Fibroblast of lung (primary cell): ENCODE measurements at places on chromosomes 4 and X. TPM values are rescaled to one million over a fixed set of nuclear protein-coding genes. Genes with fewer than 3 reads are reported as not detected.

GRCh38 chr4:137267024-137267423 is 265.3 kb downstream of the PCDH18 start:
- DNase-seq, result peak; percentile 36
- H3K4me3 ChIP-seq, result no peak overlapping the region
- H3K27ac ChIP-seq, result no peak overlapping the region
- no peaks in the 10 kb centered on the region for H3K36me3 ChIP-seq

- DNase-seq, result no peak
- no peak overlapping the region for H3K4me3 ChIP-seq
- H3K27me3 ChIP-seq, result no peaks in the 10 kb centered on the region
- no peak overlapping the region for H3K27ac ChIP-seq
- H3K4me1 ChIP-seq, result no peaks in the 10 kb centered on the region
These were observed 112.5 kb downstream of the MAB21L2 start for GRCh38 chr4:150694438-150694837.

- no peaks in the 10 kb centered on the region for H3K27me3 ChIP-seq
- no peak overlapping the region for H3K27ac ChIP-seq
- H3K4me1 ChIP-seq, result peaks cover 2% of the 10 kb centered on the region
- no peak overlapping the region for H3K4me3 ChIP-seq
- no peak for DNase-seq
These were observed 30.2 kb upstream of the FAM9C start for GRCh38 chrX:13074297-13075262.

DNA sequence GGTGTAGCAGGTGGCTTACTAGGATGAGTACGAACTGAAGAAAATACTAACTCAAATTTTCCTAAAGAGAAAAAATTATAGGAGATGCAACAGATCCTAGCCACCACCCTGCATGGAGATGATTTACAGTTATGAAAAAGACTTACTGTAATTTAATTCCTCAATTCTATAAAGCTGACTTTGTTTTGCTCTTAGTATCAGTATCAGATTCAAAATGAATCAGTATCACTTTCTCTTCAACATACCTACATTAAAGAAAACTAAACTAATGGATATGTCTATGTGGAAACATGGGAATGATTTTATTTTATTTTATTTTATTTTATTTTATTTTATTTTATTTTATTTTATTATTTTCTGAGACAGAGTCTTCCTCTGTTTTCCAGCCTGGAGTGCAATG is 525.8 kb downstream of the NLGN4X start:
- no peak overlapping the region for H3K27ac ChIP-seq
- no peaks in the 10 kb centered on the region for H3K27me3 ChIP-seq
- H3K4me3 ChIP-seq, result no peak overlapping the region
- H3K4me1 ChIP-seq, result no peaks in the 10 kb centered on the region

- no peaks in the 10 kb centered on the region for H3K4me1 ChIP-seq
- no peaks in the 10 kb centered on the region for H3K27me3 ChIP-seq
- no peak for DNase-seq
- no peaks in the 10 kb centered on the region for H3K36me3 ChIP-seq
These were observed 128.0 kb downstream of the NBDY start for GRCh38 chrX:56857042-56857441.

DNA sequence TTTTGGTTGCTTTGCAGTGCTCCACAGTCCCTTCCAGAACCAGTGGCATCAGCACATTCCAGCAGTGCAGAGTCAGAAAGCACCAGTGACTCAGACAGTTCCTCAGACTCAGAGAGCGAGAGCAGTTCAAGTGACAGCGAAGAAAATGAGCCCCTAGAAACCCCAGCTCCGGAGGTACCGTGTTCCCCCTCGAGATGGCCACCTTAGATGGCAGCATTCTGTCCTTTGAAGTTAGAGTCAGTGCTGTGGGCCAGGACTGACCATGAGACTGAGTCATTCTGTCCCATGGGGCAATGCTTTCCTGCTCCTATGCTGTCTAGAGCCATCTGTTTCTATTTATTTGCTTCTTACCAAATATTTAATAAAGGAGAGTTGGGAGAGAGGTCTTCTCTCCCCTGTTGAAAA is 112.3 kb downstream of the KLHL8 start:
- H3K4me1 ChIP-seq, result peaks cover 27% of the 10 kb centered on the region
- DNase-seq, result peak; percentile 87
- peaks cover 5% of the 10 kb centered on the region for H3K36me3 ChIP-seq
- H3K27me3 ChIP-seq, result no peaks in the 10 kb centered on the region

GRCh38 chr4:5683566-5683965 is 24.8 kb downstream of the EVC2 start:
- peak; percentile 25 for DNase-seq
- H3K4me1 ChIP-seq, result no peaks in the 10 kb centered on the region
- H3K27ac ChIP-seq, result no peak overlapping the region

- no peak overlapping the region for H3K27ac ChIP-seq
- H3K4me1 ChIP-seq, result no peaks in the 10 kb centered on the region
- H3K27me3 ChIP-seq, result no peaks in the 10 kb centered on the region
- H3K36me3 ChIP-seq, result no peaks in the 10 kb centered on the region
These were observed 94.1 kb downstream of the RNF150 start for GRCh38 chr4:141039156-141039555.

GRCh38 chr4:41638866-41639265 is 100.9 kb downstream of the LIMCH1 start:
- no peak for DNase-seq
- no peaks in the 10 kb centered on the region for H3K36me3 ChIP-seq
- H3K4me1 ChIP-seq, result no peaks in the 10 kb centered on the region

DNA sequence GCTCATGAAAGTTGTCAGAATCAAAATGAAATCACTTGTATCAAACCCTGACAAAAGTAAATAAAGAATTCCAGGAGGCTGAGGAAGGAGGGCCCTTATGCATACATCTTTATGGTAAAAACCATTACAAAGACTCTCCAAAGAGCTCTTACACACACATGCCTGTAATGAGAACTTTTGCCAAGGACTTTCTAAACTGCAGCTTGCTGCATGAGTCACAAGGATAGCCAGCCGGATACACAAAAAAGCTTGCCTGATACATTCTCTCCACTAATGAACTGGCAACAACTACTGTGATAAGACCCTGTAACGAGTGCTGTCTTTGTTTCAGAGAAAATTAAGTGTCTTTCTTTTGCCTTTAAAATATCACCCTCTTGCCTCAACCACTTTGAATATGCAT is 618.1 kb downstream of the PPP4R3C start:
- peak; percentile 84 for DNase-seq
- H3K4me3 ChIP-seq, result no peak overlapping the region
- H3K4me1 ChIP-seq, result no peaks in the 10 kb centered on the region
- H3K27ac ChIP-seq, result no peak overlapping the region
- no peaks in the 10 kb centered on the region for H3K27me3 ChIP-seq

DNA sequence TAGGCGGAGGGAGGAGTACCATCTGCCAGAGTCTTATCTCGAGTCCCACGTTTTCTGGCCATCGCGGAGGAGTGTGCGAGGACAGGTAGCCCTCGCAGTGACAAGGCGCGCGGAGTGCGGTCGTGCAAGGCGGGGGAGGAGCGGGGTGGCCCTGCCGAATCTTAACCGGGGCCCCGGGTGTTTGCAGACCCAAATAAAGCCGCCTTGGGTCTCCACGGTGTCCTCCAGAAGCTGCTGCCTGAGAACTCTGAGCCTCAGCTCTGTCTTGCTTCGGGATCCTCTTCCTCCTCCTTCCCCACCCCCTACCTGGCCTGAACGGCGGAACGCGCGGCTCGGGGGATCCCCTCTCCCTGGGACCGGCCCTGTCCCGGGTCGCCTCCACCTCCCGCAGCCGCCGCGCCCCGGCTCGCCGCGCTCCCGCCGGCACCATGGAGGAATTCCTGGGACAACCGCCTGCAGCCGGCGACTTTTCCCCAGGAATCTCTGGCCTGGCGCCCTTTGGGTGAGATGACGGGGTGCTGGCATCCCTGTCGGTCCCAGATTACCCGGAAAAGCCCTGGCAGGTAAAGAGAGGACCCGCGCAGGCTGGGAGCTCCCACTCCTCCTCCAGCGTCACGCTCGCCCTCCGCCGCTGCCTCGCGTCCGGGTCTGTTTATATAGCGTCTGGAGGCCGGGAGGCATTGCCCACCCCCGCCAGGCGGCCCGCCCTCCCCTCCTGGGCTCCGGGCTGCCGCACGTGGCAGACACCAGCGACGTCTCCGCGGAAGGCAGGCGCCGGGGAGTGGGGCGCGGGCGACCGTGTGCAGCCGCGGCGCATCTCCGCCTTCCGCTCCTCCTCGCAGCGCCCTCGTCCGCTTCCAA is at the start of gene GALNTL6:
Gene GALNTL6, plus strand, starts transcription at position 740 of the 861 bp plus-strand sequence.
- DNase-seq, result no peak
- no peaks in the 10 kb centered on the region for H3K36me3 ChIP-seq
- no peaks in the 10 kb centered on the region for H3K27me3 ChIP-seq

DNA sequence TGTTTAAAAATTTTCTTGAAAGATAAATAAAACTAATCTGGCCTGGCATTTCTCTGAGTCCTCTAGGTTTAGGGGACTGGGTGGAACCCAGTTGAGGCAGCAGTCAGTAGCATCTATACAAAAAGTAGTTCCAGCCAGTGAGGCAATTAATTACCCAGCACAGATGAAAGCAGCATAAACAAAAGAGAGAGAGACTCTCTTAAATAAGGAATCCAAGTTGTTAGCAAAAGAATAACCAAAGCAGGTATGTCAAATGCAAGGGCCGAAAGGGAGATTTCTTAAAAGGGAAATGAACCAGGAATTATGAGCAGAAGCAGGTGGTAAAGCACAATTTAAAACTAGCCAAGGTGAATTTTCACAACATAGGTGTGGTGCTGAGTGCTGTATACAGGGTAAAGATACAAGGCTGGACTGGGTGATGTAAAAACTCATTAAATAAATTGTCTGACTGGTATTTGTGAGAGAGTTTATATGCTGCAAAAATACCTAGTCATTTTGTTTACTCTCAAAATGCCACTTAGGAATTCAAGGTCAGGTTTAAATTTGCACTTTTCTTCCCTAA is 94.6 kb upstream of the GALNT7 start:
- H3K27ac ChIP-seq, result no peak overlapping the region
- no peak for DNase-seq
- H3K4me1 ChIP-seq, result no peaks in the 10 kb centered on the region
- no peaks in the 10 kb centered on the region for H3K27me3 ChIP-seq

- no peak overlapping the region for H3K27ac ChIP-seq
- no peak overlapping the region for H3K4me3 ChIP-seq
- DNase-seq, result peak; percentile 32
- H3K27me3 ChIP-seq, result no peaks in the 10 kb centered on the region
- no peaks in the 10 kb centered on the region for H3K4me1 ChIP-seq
These were observed 66.0 kb upstream of the GEMIN8 start for GRCh38 chrX:14095702-14096101.

DNA sequence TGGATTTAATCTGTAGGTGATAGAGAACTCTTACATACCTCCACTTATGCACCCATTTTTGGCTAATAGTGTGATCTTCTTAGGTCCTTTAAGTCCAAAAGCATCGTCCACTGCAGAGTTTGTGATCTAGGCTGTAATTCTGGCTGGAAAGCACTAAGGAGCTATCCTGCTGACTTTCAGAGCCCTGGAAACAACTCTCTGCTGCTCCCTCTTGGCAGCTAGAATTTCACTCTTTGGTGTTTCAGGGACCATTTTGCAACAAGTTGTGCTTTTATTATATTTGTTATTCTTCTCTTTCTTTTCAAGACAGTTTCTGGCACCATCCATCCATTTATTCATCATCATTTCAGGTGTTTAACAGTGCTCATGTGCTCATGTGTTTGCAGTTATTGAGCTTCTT is 130.0 kb downstream of the RBM46 start:
- no peak overlapping the region for H3K27ac ChIP-seq
- no peak for DNase-seq
- H3K27me3 ChIP-seq, result no peaks in the 10 kb centered on the region
- H3K4me3 ChIP-seq, result no peak overlapping the region

- H3K27ac ChIP-seq, result no peak overlapping the region
- peak; percentile 47 for DNase-seq
These were observed 187.0 kb downstream of the NLGN4X start for GRCh38 chrX:6041630-6042029.

GRCh38 chrX:65685112-65685511 is 17.7 kb downstream of the MSN start:
- DNase-seq, result no peak
- H3K4me1 ChIP-seq, result peaks cover 9% of the 10 kb centered on the region
- no peaks in the 10 kb centered on the region for H3K36me3 ChIP-seq
- no peaks in the 10 kb centered on the region for H3K27me3 ChIP-seq

GRCh38 chr4:143035661-143036060 is 149.1 kb upstream of the USP38 start:
- no peaks in the 10 kb centered on the region for H3K27me3 ChIP-seq
- H3K36me3 ChIP-seq, result no peaks in the 10 kb centered on the region
- no peak overlapping the region for H3K27ac ChIP-seq

- no peak overlapping the region for H3K27ac ChIP-seq
- H3K36me3 ChIP-seq, result no peaks in the 10 kb centered on the region
- no peak for DNase-seq
- no peaks in the 10 kb centered on the region for H3K27me3 ChIP-seq
These were observed 505.7 kb downstream of the ZNF674 start for GRCh38 chrX:46039526-46039925.

- H3K27me3 ChIP-seq, result no peaks in the 10 kb centered on the region
- H3K4me1 ChIP-seq, result peaks cover 4% of the 10 kb centered on the region
- H3K27ac ChIP-seq, result no peak overlapping the region
- no peaks in the 10 kb centered on the region for H3K36me3 ChIP-seq
- peak; percentile 66 for DNase-seq
These were observed 72.5 kb downstream of the EVC2 start for GRCh38 chr4:5635826-5636195.

- no peak overlapping the region for H3K4me3 ChIP-seq
- no peak overlapping the region for H3K27ac ChIP-seq
- no peak for DNase-seq
- H3K4me1 ChIP-seq, result no peaks in the 10 kb centered on the region
These were observed 153.4 kb downstream of the PPARGC1A start for GRCh38 chr4:23736466-23736865.

- no peak for DNase-seq
- H3K4me1 ChIP-seq, result no peaks in the 10 kb centered on the region
- H3K27me3 ChIP-seq, result no peaks in the 10 kb centered on the region
- no peak overlapping the region for H3K27ac ChIP-seq
- H3K36me3 ChIP-seq, result no peaks in the 10 kb centered on the region
- H3K4me3 ChIP-seq, result no peak overlapping the region
These were observed 271.9 kb downstream of the PABPC4L start for GRCh38 chr4:133929531-133930239.

- H3K36me3 ChIP-seq, result no peaks in the 10 kb centered on the region
- H3K4me3 ChIP-seq, result peak overlapping the region; percentile 92
These were observed 1.4 kb downstream of the CD99 start for GRCh38 chrX:2692221-2693112.

CDX4 gene
- total RNA-seq, result not detected in 2 replicates

GAGE2A gene
- not detected in 2 replicates for total RNA-seq

MGAT4D gene
- total RNA-seq, result not detected in 2 replicates

SMR3B gene
- not detected in 2 replicates for total RNA-seq

VCX gene
- total RNA-seq, result not detected in 2 replicates

GAGE12H gene
- total RNA-seq, result not detected in 2 replicates

CT45A5 gene
- total RNA-seq, result not detected in 2 replicates

SPCS3 gene
- total RNA-seq, result 53.4 and 72.3 TPM in 2 replicates

CPZ gene
- 7.1 and 20.8 TPM in 2 replicates for total RNA-seq

HS3ST1 gene
- not detected in 2 replicates for total RNA-seq

MAGED4B gene
- 22.1 and 23.5 TPM in 2 replicates for total RNA-seq

CEP135 gene
- total RNA-seq, result 5.9 and 6.4 TPM in 2 replicates

FRMPD3 gene
- total RNA-seq, result under 0.01 TPM in 1 of 2 replicates, not detected in the other

MAGEC2 gene
- 0.17 TPM in 1 of 2 replicates, not detected in the other for total RNA-seq

PPP1R2C gene
- total RNA-seq, result not detected in 2 replicates

SSX4B gene
- total RNA-seq, result not detected in 2 replicates
